ENCODE measurements at places on chromosomes 1 and 21.

DNA sequence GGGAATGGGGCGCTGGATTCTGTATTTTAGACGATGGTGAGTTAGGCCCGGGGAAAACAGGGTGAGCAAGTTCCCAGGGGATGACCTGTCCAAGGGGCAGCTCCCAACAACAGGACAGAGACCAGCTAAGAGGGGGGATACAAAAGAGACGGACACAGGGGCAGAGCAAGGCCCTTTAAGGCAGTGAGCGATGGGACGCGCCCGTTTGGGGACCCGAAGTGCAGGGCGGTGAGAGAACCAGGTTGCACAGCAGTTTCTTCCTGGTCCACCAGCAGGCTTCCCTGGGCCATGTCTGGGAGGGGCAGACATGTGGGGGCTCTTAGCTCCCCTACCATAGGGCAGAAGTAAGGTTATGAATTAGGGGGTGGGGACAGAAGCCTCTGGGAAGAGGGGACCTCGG is 22.0 kb downstream of the INAVA start:
- no peak for DNase-seq

DNA sequence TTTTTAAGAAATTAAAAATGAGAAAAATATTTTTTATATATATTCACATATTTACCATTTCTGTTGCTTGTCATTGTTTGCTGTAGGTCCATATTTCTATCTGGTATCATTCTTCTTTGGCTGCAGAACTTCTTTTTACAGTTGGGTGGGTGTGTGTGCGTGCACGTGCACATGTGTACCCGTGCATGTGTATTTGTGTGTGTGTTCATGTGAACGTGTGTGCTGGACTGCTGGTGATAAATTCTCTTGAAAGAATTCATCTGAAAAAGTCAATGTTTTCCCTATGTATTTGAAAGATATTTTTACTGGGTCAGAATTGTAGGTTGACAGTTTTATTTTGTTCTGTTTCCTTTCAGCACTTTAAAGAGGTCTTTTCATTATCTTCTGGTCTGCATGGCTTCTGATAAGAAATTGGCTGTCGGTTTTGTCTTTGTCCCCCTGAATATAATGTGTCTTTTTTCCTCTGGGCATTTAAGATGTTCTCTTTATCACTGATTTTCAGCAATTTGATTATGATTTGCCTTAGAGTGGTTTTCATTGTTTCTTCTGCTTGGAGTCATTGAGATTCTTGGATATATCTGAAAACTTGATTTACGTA is 34.5 kb upstream of the DPH5 start:
- no peak for DNase-seq

- DNase-seq, result no peak
Observed at GRCh38 chr1:48870596-48870995, 93.9 kb upstream of the BEND5 start.

DNA sequence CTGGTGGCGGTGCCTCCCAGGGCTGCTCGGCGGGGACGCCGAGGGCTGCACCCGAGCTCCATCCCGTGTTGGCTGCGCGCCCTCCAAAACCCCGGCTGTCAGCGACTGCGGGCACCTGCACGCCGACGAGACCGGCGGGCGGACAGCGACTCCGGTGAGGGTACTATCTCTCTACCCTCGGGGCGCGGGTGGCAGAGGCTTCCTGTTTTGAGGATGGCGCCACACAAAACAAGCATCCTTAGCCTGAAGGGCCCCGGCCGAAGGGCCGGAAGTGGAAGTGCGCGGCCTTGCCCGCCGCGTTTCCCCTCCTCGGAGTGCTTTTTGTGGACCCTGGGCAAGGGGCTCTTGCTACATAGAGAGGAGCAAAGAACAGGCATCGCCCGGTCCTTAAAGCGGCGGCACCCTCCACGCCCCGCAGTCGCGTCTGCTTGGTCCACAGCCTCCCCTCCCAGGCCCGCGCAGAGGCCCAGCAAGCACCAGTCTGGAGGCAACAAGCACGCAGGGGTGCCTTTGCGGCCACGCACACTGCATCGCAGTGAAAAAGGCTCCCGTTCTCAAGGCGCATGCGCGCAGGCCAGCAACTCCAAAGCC is 561 bp upstream of the COQ8A start:
- no peak for DNase-seq

- DNase-seq, result peak; percentile 79
Observed at GRCh38 chr21:29181799-29182470, 51.5 kb downstream of the MAP3K7CL start.

DNA sequence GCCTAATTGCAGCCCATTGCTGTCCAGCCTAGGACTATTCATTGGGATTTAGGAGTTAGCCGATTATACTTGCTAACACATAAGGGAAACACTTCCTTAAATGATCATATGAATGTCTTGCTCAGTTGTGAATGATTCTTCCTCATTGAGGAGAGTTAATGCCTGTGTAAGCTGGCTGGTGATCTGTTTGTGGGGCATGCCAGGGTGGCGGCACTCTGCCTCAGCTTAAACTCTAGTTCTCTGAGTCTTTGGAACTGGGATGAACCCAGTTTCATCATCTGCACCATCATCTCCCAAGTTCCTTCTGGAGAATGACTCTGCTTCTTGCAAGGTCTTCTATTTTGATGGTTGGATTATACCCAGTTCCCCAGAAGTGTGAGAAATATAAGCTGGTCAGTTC is 23.9 kb upstream of the SLAMF6 start:
- DNase-seq, result no peak

- DNase-seq, result no peak
Observed at GRCh38 chr1:16981269-16981849, 939 bp upstream of the MFAP2 start.

DNA sequence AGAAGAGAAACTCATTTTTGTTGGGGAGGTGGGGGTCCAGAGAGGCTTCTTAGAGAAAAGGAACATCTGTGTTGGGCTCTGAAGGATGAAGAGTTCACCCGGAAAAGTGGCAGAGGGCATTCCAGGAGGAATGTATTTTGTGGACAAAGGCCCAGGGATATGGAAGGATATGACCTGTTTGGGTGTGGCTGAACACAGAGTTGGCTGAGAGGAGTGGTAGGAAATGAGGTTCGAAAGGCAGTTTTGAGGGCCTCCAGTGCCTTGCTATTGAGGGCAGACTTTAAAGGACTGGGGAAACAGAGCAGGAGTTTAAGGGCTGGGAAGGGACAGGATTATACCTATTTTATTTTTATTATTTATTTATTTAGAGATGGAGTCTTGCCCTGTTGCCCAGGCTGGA is 27.3 kb upstream of the WASF2 start:
- no peak for DNase-seq

GRCh38 chr1:86703696-86704457 is 499 bp upstream of the SH3GLB1 start:
- DNase-seq, result no peak

DNA sequence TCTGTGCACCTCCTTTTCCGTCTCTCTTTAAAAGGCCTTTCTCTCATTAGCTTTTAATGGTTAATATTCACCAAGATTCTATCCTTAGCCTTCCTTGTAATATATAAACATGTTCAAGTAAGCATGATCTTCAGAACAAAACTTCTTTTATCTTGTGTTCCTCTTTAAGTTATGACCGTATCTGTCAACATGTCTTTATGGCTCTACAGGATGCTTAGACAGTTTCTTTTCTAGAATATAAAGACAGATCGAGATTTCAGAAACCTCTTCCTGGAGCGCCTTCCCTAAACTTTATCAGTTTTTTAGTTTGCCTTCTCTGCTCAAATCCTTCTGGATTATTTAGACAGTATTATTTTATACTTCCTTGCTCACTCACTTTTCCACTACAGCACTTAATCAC is 7.2 kb downstream of the RO60 start:
- DNase-seq, result no peak

DNA sequence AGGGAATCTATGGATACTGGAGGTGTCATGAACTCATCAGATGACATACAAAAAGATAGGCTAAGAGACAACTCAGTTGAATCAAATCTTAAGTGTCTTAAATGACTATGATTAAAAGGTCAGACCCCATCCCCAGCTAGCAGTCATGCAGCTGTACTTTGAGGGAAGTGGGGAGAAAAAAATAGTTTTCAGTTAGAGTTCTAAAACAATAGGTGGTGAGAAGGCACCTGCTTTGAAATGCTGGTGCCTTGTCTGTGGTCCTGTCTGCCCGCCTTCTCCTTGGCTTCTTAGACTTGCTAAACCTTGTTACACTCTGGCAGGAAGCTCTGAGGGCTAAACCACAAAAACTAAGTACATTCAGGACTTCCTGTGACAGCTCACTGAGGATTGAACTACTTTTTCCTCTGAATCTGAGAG is 15.3 kb downstream of the CD2 start:
- DNase-seq, result no peak

DNA sequence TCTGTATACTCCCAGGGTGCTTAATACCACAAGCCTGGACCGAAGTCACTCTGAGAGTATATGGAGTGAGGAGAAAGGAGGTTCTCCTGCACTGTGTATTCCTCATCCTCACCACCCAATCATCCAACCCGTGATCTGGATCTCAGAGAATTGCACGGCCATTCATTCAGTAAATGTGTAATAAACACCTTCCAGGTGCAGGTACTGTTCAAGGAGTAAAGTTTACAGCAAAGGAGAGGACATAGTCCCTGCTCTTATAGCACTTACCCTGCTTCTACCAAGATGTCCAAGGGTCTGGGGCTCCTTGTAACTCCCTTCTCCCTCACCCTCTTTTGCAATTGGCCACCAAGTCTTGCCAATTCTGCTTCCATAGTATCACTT is 139.2 kb upstream of the JUN start:
- DNase-seq, result no peak

- DNase-seq, result peak; percentile 94
Observed at GRCh38 chr1:8985915-8986813, 40.1 kb downstream of the SLC2A7 start.

DNA sequence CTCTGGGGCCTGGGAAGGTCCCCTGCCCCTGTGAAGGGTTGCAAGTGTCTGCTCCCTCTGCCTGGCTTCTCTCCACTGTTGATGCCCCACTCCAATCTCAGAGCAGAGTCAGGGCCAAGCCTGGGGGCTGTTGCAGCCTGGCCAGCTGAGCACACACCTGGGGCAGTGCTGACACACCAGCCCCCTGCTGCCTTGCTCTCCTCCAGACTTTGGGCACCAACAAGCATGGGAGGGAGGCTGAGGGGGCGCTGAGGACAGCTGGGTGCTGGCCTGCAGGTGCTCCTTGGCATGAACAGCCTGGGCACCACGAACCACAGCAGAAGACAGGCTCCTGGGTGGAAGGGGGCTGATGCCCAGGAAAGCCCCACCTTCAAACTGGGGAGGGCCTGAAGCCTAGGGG is 9.6 kb upstream of the MTR start:
- DNase-seq, result no peak

- peak; percentile 30 for DNase-seq
Observed at GRCh38 chr1:112298558-112298957, 97.5 kb upstream of the CTTNBP2NL start.

DNA sequence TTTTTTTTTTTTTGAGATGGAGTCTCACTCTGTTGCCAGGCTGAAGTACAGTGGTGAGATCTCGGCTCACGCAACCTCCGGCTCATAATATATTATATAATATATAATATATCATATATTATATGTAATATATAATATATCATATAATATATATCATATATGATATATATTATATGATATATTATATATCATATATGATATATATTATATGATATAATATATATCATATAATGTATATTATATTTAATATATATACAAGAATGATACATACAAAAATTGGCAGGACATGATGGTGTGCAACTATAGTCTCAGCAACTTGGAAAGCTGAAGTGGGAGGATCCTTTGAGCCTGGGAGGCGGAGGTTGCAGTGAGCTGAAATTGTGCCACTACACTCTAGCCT is 1725.5 kb downstream of the MRPL39 start:
- no peak for DNase-seq

GRCh38 chr21:36980280-36981048 is 14.0 kb upstream of the HLCS start:
- DNase-seq, result no peak

- DNase-seq, result no peak
Observed at GRCh38 chr21:42397746-42398394, 2.0 kb upstream of the TMPRSS3 start.

DNA sequence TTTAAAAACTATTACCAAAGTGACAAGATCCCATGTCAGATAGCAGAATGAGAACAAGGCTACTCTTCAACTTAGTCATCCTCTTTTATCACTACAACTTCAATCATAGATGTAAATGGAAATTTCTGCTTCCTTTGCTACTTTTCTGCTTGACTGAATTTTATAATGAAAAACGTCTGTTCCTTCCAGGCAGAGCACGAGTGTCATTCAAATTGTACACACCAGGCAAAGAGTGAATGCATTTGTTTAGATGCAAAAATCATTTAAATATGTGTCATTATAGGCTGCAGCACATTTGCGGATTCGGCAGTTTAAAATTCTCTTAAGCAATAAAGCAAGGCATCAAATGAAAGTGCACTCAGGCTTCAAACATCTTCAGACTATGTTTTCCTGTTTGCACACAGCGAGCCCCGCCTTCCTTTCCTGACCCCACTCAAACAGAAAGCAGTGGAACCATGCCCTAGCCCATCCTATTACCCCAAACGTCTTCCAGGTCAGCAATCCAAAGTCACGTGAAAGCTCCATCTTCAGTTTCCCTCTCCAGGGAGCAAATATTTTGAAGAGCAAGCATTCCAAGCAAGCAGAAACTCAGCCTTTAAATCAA is 99.6 kb downstream of the APP start:
- no peak for DNase-seq

DNA sequence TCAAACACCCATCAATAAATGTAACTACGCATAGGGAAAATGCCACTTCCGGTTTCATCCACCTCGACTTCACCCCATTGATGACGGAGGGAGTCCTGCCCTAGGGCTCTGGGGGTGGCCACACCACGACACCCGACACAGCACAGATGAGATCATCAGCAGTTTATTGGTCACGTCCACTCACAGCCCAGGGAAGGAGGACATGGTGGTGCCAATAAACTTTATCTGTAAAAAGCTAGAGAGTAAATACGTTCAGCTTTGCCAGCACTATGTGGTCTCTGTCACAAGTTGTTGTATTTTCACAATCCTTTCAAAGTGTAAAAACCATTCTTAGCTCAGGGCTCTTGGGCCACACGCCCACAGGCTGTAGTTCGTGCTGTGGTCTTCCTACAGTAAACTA is 16.3 kb downstream of the SETD4 start:
- DNase-seq, result no peak

DNA sequence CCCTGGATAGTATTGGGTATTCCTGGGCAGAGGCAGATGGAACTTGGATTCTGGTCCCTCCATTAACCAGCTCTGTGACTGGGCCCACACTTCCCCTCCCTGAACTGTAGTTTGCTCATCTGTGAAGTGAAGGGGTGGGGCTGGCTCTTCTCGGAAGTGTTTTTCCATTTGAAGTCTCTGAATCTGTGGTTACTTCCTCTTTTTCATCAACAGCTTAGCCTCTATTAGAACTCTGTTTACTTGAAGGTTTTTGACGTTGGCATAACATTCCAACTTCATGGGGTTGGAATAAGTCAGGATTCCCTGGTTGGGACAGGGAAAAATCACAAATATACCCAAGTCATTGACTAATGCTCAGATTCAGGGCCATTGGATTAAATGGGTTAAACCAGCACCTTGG is 3.6 kb downstream of the KIAA0040 start:
- no peak for DNase-seq

- no peak for DNase-seq
Observed at GRCh38 chr1:171666114-171666769, 13.8 kb upstream of the MYOC start.
